AG10803 (cell line): ENCODE measurements at places on chromosomes 1 and 21.

DNA sequence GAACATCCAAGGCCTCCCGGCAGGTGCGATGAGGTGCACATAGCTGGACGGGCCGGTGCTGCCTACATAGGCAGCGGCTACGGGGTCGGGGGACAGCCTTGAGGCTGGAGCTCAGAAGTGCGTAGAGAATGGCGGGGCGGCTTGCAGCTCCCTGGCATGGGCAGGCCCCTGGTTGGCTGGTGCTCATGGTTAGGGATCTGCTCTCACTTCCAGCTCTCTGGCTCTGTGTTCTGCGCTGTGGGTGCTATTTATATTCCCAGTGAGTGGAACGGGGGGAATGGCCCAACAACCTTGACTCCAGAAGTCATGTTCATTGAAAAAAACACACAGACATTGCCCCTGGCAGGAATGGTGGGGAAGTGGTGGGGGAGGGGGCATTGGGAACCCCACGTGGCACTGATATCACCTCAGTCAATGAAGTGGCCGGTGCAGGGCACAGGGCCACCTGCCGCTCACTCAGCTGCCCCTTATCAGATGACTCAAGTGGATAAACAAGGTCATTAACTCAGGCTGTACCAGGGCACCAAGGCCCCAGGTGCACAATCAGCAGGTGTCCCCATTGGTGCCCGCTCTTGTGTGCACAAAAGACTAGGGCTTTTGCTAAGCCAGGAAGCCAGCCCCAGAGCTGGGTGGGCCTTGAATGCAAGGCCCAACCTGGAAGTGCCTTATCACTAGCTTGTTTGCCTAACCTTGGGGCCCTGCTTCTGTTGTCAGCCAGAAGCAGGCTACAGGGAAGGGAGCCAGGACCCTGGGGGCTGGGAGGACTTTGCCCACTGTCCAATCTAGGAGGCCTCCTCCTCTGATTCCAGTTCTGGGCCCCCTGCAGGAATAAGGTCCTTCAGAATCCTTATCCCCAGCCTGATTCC lies at the start of gene NR0B2:
NR0B2 (minus strand) TSS at position 222 of the 866 bp plus-strand sequence; CDS start at position 187, 35 bp downstream.
- no peak for DNase-seq

DNA sequence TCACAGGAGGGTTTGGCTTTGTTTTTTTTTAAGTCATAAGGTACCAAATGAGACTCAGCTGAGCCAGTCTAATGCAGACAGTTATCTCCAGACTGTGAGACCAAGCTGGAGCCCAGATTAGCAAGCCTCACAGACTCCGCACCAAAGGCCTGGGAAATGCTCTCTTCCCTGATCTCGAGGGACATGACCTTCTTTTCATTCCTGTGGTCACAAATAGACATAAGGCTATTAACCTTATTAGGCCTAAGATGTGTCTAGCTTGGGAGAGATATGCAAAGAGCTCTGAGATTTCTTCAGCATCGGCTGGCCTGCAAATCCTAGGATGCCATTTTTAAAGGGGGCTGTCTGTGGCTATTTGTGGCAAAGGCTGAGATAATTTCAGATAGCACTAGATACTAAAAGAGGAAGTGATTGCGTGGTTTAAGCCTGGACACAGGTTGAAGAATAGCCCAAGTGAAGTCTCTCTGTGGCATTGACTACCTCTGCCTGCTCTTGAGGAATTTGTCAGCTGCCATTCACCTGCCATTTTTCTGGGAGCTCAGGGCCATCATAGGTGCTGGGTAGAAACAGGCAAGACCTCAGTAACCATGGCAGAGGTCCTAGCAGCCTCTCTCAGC lies 301.3 kb downstream of the SIPA1L2 start:
- peak; percentile 27 for DNase-seq

- no peak for DNase-seq
Measured at GRCh38 chr1:173553312-173553711, 49.6 kb downstream of the SLC9C2 start.

DNA sequence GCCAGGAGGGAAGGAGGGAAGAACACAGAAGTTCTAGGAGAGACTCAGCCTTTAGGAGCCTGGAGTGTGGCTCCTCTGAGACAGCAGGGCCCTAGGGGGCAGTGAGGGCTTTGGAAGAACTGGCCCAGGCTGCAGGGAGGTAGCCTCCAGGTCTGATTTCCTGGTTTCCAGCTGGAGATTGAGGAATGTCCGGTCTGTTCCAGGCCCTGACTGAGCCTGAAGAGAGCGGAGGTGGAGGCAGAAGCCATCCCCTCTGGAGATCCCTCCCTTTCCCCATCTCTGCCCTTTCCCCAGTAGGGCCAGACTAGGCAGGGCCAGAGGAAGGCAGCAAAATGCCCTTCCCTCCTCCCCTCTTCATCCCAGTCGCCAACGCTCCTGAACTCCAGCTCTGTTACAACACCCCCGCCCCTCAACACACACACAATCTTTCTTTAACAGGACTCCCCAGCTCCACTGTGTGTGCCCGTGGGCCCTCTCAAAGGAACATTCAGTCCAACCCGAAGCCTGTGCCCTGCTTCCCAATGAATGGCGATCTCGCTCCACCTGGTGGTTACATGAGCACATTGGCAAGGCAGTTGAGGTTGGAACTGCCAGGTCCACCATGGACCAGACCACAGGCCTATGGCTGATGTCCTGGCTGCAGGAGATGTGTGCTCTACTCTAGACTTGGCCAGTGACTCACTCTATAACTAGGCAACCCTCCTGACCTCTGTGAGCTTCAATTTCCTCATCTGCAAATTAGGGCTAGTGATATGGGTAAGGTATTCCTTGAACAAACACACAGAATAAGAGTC lies 32.0 kb downstream of the MAP7D1 start:
- peak; percentile 91 for DNase-seq

DNA sequence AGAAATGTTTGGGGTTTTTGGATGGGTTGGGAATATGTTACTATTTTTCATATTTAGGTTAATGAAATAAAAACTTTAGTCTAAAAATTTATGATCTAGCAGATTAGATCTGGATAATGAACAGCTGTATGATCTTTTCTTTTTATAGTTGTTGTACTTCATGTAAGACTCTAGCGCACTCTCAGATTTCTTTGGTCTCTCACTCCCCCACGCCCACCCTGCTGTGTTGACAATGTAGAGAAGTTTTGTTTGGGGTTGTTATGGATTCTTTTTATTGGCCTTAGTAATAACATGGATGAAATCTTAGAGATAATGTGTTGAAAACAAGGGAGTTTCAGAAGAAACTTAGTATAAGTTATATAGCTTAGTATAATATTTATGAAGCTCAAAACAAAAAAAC lies 5.5 kb downstream of the KLF18 start:
- DNase-seq: no peak

DNA sequence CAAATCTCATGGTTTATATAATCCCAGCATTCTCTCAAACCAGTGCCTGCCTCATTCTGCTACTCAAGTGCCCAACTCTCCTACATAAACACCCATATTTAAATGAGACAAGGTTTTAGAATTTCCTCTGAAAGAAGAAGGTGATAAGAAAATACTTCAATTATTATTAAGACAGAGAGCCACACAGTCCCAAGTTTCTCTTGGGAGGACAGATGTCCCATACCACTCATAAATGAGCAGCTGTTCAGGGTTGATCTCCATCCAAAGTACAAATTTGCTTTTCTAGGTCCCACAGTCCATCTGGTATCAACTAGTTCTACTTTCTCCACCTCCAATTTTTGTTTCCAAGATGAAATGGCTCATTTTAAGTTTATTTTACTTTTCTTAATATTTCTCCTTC lies 11.3 kb downstream of the DCAF8 start:
- DNase-seq: no peak

DNA sequence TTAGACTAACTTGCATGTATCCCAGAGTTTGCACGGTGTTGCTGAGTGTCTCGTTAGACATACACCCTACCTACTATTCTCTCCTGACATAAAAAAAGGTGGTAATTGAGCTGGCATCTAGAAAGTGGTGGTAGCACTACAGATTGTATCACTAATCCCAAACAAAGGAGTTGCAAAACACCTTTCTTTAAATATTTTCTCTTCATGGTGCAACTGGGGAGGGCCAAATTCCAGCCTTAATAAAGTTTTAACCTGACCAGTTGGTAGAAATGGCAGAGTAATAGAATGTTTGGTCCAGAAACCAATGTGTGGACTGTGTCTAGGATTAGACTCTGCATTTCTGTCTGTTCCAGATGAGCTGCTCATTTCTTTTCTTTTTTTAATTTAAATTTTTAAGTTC lies 40.0 kb downstream of the NFIA start:
- DNase-seq: no peak

DNA sequence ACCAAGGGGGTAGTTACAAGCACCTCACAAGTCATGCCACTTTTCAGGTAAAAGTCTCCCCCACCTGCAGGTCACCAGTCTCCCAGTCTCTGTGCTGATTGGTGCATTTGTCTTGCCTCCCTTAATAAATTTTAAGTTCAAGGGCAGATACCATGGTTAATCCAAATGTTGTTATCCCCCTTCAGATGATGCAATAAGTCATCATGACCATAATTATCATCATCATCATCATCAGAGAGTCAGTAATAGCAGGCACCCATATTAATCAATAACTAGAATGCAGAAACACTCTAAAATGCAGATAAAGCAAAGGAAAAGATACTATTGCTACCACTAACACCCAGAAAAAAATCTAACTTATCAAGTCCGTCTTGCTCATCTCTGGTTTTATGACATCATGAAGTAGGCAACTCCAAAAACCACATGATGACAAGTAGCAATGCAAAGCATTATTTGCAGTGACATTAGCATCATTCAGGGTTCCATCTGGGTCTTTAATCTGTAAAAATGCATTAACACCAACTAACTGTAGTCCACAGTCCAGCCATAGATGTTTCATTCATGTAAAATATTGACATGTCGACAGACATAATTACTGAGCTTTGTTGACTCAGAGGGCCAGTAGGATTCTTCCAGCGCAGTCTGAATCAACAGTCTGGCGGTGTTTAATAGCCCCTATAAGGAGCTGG lies 492.0 kb upstream of the RUNX1 start:
- peak; percentile 95 for DNase-seq

DNA sequence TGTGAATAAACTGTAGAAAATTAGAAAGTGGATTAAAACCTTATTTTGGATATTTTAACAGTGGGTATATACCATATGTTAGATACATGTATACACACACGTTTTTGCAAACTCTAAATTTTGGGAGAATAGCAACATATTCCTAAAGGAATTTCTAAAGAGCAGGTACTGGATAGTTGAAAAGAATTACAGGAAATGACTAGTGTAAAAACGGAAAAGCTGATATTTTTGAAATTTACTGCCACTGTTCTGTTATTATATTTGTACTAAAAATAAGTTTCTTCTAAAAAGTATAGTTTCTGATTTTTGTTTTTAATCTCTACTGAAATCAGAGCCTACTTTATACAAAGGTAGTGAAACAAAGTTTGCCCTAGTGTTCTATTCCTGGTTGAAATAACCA lies 114.1 kb downstream of the HS2ST1 start:
- no peak for DNase-seq

DNA sequence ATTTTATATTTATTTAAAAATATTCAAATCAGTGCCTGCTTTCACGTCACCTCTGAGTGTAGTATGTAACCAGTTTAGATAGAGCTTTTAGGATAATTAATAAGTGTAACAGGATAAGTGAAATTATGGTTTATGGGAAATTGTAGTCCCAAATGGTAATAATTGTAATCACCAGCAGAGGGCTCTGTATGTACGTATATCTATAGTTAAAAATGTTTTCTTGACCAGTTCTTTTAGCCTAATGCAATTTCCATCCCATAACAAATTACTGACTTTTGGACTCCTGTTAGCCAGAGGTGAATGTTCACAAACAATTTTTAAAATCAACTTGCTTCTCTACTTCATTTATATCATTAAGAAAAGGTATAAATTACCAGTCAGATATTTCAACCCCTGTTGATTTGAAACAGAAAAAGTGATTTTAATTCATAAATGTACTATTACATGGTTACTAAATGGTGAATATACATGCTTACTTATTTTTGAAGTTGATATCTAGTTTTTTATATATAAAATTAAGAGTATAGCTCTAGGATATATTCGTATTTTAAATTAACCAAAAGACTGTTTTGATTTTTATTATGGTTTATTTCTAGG lies 25.3 kb downstream of the SLC30A7 start:
- peak; percentile 57 for DNase-seq

DNA sequence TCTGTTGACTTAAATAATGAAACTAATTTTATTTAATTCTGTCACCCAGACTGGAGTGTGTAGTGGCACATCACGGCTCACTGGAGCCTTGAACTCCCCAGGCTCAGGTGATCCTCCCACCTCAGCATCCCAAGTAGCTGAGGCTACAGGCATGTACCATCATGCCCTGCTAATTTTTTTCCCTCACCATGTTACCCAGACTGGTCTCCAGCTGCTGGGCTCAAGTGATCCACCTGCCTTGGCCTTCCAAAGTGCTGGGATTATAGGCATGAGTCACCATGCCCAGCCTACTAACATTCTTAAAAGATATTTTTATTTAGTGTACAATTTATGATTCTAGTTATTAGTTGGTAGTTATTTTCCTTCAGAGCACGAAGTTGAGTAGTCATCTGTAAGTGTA lies 49.5 kb downstream of the NRDC start:
- no peak for DNase-seq

GRCh38 chr1:22710701-22711049 lies at the start of gene EPHB2:
EPHB2 (plus strand) TSS chr1:22710839; CDS start chr1:22710983, 144 bp downstream.
- no peak for DNase-seq

DNA sequence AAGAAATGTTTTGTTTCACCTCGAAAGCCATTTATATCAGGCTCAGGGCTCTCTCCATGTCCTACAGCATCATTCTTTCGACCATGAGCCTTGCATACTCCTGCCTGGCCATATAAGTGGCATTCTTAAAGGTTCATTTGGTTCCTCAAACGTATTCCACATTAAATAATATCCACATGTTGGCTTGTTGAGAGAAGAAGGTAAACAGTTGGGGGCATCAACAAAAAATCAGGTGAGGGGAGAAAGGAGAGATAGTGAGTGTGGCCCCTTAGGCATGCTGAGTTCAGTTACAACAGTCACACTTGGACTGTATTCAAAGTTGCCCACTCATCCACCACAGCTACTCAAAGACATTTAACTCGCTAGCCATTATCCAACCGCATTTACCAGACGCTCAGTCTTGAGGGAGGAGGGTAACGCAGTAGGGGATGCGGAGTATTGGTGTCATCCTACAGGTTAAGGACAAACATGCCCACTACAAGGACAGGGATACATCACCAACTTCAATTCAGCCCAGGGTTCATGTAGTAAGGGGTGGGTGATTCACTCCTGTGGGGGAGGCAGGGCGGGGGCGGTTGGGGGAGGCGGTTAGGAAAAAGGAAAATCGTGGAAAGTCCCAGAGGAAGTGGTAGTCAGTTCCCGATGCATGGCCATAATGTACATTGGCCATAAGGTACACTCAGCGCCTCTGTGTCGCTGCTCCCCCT lies 1.4 kb downstream of the ZNF697 start:
- peak; percentile 51 for DNase-seq

DNA sequence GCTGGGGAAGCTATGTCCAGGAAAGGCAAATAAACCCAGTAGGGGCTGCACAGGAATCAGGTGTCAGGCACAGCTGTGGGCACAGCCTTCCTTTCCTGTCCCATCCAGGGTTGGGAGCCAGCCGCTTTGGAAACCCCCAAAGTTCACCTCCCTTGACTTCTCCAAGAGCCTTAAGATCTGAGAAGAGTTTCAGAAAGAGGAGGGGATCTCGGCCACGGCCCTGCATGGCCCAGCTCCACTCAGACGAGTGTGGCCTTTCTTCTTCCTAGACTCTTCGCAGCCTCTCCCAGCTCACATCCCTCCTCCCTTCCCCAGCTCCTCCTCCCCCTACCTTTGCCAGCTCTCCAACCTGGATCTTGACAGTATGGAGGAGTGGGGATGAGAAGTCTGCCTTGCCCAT lies 36.7 kb downstream of the RHBG start:
- DNase-seq: no peak

- no peak for DNase-seq
Measured at GRCh38 chr1:224185208-224185607, 2.2 kb downstream of the DEGS1 start.
